Amygdala (tissue), 56 donors: ENCODE measurements at places on chromosomes 5 and 9.

DNA sequence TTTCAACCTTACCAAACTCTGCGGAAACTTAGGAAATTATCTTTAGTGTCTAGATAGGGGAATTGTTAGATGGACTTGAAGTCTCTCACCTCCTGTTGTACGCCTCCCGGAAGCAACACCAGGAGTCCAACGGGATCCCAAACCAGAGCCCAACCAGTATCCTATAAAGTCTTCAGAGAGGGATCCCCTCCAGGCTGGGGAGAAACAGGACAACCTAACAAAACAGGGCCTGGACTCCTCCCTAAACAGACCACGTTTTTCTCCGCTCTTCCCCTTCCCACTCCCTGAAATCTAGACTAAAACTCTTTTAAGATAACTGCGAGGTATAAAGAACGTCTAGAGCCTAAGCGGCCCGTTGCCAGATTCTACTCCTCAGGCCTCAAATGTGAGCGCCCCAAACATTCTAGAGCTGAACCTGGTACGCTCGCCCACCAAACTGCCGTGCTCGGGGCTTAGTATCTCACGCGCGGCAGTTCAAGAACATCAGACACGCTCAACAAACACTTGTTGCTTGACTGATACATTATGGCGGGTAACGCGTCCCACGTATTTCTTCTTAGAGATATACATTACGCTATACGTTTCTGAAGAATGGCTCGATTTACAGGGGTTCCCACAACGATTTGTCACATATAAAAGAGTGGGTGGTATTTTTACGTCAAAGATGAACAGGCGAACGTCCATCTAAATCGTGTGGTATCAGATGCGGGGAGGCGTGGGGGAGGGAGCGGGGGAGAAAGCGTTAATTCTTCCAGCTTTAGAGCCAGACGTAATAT is 663 bp upstream of the SMIM27 start:
- peak; percentile 6 for DNase-seq

GRCh38 chr5:28877050-28877449 is 1838.7 kb upstream of the CDH9 start:
- DNase-seq: no peak

- no peak for DNase-seq
Measured at GRCh38 chr5:14171621-14172020, 28.5 kb downstream of the TRIO start.

DNA sequence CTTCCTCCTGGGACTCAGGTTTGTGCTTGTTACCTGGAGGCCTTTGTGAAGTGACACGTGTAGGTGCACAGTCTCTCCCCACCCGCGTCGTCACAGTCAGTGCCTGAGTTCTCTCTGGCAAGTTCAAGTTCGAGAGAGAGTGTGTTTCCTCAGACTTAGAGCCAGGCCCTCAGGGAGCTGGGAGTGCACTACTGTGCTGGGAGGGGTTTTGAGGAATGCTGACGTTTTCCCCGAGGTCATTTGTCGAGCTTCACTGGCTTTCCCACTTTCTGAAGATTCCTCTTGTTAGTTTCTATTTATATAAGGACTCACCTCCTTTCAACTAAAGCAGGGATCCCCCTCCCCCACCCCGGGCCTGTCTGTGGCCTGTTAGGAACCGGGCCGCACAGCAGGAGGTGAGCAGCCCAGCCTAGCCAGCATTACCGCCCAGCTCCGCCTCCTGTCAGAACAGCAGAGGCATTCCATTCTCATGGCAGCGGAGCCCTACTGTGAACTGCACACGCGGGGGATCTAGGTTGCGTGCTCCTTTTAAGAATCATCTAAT is 209.2 kb downstream of the DIRAS2 start:
- DNase-seq: no peak

DNA sequence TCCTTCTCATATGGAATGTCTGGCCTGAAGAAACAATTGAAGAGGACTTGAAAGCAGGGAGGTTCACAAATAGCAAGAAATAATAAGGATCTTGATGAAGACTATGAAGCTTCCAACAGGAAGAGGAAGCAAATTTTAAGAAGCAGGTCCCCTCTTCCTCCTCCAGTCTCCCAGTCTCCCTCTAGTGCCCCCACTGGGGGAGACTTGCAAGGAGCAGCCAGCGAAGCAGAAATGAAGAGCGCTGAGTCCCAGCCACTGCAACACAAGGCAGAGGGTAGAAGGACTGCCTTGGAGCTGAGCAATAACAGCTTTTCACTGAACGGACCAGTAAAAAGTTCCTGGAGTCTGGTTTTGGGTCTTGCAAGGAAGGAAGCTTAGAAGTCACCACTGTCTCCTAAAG is 32.6 kb upstream of the ACO1 start:
- DNase-seq: no peak

- DNase-seq: no peak
Measured at GRCh38 chr5:56454219-56454862, 221.2 kb upstream of the ANKRD55 start.

DNA sequence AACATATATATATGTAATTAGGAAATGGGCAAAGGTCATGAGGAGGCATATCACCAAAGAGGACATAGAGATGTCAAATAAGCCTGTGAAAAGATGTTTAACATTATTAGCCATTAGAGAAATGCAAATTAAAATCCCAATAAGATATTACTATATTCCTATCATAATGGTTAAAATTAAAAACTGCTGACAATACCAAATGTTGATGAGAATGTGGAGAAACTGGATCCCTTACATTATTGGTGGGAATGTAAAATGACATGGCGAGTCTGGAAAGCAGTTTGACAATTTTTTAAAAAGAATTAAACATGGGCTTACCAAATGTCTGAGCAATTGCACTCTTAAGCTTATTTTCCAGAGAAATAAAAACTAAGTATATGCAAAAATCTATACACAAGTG is 1821.6 kb upstream of the C9orf72 start:
- DNase-seq: no peak

DNA sequence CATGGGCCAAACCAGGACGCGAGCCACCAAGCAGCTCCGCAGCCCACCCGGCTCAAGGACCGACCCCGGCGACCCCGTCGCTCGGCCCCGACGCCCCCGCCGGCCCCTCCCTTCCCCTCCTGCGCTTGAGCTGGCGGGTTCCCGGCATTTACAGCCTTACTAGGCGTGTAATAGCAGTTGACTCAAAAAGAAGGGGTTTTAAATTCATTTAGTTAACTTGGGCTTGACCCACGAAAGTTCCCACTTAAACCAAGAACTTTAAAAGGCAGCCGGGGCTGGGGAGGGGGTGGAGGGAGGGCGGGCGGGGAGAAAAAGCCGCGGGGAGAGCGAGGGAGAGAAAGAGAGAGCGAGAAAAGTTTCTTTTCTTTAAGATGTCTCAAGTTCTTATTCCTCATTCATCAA is 636 bp downstream of the PRDM12 start:
- no peak for DNase-seq

DNA sequence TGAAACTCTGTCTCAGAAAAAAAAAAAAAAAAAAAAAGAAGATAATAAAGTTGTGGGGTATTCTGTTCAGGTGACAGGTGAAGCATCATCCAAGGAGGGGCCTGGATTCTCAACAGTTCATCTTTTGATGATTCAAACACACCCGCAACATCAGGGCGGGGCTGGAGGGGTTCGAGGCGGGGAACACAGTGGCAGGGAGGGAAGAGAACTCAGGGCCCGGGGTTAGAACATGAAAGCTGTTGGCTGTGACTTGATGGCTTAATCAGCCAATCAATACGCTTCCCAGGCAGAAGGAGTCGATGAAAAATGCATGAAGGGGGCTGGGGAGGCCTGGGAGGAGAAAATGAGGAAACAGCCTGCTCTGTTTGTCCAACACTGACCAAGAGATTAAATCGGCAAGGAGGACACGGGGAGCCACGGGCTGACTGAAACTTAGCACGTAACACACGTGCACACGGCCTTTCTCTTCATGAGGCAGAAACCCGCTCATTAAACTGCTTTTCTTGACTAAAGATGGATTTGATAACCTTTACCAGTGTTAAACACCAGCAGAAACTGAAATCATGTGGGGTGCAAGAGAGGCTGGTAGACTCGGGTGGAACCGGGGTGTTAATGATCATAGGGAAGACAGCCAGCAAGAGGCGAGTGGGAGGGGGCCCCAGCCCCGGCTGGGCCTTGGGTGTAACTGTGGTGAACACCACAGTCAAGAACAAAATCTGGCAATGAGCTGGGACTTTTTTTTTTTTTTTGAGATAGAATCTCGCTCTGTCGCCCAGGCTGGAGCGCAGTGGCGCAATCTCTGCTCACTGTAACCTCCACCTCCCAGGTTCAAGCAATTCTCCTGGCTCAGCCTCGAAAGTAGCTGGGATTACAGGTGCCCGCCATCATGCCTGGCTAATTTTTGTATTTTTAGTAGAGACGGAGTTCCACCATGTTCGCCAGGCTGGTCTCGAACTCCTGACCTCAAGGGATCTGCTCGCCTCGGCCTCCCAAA is 105.7 kb upstream of the RAPGEF1 start:
- DNase-seq: no peak

- no peak for DNase-seq
Measured at GRCh38 chr5:156375895-156376495, 49.0 kb downstream of the SGCD start.

- DNase-seq: no peak
Measured at GRCh38 chr9:136902259-136902821, 16.0 kb downstream of the TRAF2 start.

DNA sequence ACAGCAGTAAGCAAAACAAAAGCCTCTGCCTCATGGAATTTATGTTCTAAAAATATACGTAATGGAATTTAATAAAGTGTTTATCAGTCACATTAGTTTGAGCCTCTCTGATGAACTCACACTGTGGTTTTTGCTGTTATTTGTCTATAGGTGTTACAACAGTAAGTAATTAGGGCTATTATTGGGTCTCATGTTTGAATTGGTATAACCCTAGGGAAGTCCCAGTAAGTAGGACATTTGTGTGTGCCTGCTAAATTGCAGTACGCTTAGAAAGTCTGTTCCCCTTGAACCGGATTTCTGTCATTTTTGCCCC is 197.6 kb downstream of the NR3C1 start:
- DNase-seq: no peak

- no peak for DNase-seq
Measured at GRCh38 chr5:124819201-124819600, 72.8 kb upstream of the ZNF608 start.

- no peak for DNase-seq
Measured at GRCh38 chr5:111548992-111549649, 36.8 kb upstream of the STARD4 start.

DNA sequence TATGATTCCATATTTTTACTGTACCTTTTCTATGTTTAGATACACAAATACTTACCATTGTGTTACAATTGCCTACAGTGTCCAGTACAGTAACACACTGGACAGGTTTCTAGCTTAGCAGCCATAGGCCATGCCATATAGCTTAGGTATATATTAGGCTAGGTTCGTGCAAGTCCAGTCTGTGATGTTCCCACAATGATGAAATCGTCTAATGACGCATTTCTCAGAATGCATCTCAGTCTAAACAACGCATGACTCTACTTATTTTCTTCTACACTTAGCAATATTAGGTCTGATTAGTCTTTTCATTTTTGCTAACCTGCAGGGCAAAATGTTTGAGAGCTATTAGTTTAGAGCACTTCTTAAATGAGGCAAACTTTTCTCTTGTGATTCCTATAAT is 22.7 kb downstream of the OR2S2 start:
- DNase-seq: no peak

GRCh38 chr5:37703841-37704241 is 136.0 kb downstream of the GDNF start:
- no peak for DNase-seq

- no peak for DNase-seq
Measured at GRCh38 chr9:35274993-35275392, 113.2 kb downstream of the UNC13B start.

DNA sequence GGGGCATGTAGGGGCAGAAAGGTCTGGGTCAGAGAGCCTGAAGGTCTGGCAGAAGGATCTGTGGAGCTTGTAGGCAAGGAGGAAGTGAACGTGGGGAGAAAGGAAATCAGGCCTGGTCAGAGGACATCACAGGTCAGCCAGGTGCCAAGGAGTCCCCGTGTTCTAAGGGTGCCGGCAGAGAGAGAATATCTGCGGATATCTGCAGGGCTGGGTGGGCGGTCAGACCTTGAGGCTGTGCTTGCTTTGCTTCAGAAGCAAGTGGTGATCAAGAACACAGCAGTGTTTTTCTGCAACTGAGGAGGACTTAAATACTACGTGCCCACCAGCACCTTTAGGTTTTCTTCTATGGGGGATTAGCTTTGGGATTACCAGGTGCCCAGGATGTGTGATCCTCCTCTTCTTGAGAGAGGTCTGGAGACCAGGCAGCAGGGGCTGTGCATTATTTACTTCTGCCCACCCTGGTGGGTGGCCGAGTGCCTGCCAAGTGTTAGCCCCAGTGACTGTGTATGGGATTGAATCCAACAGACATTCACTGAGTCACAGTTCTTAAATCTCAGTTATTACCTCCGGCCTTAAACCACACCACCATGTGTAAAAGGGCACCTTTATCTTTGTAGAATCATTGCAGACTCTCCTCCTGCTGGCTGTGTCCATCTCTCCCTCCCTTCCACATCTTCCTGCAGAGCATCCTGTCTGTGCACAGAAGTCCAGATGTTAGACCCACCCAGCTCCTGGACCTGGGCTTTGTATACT is 12.5 kb upstream of the SHB start:
- DNase-seq: no peak

DNA sequence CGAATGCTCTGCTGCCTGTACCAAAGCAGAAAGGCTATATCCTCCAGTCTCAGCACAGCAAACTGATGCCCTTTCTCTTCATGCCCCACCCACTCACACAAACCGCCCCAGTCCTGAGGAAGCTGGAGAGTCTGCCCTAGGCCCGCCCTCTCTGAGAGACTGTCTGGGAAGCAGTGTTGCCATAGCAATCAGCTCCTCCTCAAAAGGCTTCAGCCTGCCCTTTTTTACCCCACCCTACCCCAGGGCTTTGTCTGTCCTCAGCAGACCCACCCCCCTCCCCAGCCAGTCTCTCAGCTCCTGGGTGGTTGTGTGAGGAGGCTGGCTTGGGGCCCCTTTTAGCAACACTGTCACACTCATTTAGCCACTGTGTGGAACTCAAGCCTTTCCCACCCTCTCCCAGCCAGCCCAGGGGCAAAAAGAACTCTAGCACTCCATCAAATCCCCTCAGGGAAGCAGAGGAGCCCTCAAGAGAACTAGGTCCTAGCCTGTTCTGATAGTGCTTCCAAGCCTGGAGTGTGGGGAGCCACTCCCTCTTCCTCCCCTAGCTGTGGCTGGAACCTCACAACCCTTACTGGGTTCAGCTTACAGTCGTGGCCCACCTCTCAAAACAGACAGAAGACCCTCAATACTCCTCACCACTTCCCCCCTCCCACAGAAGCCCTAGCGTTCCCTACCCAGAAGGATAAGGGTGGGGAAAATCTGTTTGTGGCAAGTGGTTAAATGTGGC is 1.4 kb downstream of the ATOSB start:
- peak; percentile 70 for DNase-seq
